ENCODE measurements at places on chromosomes 4 and X.

- DNase-seq, result no peak
These were observed 77.4 kb upstream of the BMPR1B start for GRCh38 chr4:94680176-94680862.

GRCh38 chr4:184438375-184438774 lies 36.0 kb downstream of the IRF2 start:
- no peak for DNase-seq

DNA sequence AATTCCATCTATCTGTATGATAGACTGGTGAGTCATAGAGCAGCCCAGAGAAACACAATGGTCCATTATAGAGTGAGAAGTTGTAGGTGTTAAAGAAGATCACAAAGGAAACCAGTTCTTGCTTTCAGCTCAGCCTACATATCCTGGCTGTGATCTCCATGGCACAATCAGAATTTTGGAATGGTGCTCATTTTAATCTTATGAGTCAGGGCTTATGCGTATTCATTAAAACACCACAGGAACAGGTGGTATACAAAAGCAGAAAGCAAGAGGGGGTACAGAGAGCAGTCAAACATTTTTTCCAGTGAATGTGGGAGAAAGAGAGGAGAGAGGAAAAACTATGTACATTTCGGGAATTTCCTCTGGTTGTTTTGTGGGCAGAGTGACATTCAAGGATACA lies 126.9 kb downstream of the MFAP3L start:
- no peak for DNase-seq

DNA sequence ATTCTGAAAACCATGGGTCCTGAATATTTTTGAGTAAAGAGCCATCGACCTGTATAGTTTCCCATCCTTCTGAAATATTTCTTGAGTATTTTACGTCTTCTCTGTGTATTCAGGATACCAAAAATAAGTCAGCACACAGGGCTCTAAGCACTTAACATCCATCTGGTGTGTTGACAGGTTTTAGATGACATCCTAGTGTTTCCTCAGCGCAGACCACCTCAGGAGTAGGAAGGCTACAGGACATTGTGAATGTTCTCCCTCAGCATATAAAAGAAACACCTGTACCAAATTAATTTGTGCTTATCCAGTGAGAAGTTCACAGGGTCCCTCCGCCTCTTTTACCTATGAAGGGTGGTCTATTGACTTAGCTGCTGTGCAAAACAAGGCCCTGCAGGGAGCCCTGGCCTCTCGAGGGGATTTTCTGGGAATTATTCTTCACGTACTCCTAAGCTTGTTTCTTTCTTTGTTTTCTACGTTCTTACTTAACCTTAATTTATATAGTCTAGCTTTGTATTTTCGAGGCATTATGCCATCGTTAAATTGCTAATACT lies 241.8 kb downstream of the FBXO8 start:
- DNase-seq, result no peak

DNA sequence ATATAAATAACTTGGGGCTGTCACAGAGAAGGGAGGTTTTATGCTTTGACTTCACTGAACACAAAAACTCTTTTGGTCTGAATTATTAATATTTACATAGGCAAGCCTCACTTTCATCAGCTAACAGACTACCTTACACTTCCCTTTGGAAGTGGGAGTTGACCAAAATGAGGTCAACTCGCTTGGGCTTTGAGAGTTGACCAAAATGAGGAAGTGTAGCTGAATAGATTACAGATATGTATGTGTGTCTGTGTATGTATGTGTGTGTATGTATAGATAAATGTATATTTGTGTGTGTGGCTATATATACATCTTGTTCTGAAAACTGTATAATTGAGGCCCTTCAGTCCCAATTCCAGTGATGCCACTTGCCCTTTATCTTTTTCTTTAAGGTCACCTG lies 113.3 kb upstream of the IL13RA1 start:
- DNase-seq, result no peak

GRCh38 chr4:136012220-136012619 lies 1520.1 kb downstream of the PCDH18 start:
- DNase-seq, result no peak
